ENCODE measurements at places on chromosomes 3 and 15.

DNA sequence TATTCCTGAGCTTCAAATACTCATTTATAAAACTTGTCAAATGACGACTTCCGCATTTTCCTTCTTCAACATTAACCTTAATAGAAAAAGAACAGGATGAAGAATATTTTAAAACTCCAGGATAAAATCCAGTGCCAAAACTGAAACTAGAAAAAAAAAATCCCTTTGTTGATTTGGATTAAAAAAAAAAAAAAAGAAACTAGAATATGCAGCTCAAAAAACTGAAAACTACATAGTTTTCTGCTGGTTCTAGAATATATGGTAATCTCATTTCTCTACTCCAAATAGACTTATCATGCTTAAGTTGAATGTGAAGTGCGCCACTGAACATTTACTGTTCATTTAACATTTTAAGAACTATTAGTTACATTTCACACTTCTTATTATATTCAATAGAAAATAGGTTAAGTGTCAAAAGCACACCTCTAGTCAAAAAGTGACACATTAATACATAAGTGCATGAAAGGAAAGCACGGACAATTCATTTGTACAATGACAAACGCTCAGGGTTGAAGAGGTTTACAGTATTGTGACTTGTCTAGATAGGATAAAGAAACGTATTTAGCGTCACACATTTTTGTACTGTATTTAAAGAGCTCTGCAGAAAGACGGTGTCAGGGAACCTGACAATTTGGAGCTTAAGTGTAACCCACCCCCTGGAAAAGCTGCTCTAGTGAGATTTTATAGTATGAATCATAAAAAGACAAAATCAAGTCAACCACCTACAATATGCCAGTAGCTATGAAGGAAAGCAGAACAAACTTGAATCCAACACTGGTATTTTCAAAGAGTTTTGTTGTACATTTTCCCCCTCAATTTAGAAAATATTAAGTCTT is 5.8 kb downstream of the TRA2B start:
- no peak for DNase-seq

DNA sequence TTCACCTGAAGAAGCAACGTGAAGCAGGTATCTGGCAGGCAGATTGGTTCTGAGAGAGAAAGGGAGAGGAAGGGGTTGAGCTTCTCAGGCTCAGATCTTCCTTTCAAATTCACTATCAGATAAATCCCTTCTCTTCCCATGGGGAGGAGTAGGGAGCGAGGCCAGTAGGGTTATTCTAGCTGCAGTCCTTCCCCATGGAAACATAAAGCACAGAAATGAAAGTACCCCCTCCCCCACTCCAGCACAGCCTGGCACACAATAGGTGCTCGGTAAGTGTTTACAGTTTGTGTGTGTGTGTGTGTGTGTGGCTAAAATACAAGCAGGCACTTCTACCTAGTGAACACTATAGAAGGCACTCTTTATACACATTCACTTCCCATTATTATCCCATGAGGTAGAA is 20.8 kb upstream of the VPS8 start:
- DNase-seq = no peak

DNA sequence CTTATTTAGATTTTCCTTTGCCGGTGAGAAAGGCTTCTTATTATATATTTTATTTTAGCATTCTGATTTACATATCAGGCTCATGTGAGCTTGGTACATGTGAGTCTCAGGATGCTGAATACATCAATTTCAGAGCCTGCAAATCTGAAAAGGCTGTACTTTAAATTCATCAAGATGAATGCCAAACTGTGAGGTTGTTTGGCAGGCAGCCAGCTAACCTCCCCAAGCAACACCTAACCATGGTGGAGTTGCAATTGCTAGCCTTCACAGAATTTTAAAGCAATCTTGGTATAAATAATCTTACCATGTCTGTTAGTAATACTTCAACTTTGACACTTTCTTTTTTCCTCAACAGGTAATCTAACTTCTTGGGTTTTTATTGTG is 252.5 kb downstream of the CDIN1 start:
- DNase-seq = no peak

- no peak for DNase-seq
Measured at GRCh38 chr15:63598473-63599400, 1.6 kb downstream of the FBXL22 start.

- peak; percentile 2 for DNase-seq
Measured at GRCh38 chr3:40971191-40972168, 227.8 kb upstream of the CTNNB1 start.

DNA sequence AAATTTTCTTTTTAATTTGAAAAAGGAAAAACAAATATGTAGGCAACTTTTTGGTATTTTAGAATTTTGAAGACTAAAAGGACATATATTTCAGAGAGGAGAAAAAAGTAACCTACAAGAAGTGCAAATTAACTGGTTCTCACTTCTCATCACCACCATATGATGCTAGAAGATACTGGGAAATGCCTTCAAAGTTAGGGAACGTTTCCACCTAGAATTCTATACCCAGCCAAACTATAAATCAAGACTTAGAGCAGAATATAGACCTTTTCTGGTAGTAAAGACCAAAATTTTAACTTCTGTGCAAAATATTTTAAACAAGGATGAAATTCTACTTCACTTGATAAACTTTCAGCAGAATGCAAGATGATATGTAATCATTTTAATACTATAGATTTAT is 112.3 kb upstream of the PHLDB2 start:
- no peak for DNase-seq

- peak; percentile 14 for DNase-seq
Measured at GRCh38 chr15:89179966-89180875, 41.2 kb downstream of the RLBP1 start.

DNA sequence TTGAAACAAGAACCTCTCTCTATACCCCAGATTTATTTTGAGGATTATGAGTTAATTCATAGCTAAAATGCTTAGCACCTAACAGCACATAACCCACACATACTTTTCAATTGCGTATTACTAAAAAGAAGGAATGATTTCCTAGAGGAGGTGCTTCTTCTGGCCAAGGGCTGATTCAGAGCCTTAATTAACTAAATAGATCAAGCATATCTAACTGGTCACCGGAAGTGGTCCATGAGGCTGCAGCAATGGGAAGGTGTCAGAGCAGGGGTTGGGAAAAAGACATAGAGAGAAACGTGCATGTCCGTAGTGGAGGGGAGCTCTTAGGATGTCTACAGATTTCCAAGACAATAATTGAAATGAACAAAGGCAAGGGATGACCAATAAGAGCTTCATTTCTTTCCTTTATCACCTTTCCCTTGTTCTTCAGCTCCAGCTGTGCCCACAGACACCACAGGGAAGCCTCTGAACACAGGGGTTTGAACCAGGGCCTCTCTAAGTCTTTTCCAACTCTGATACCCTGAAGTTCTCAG is 467 bp downstream of the HGD start:
- no peak for DNase-seq

- DNase-seq = no peak
Measured at GRCh38 chr15:98776607-98777281, 128.4 kb downstream of the IGF1R start.

GRCh38 chr3:46472736-46473135 is 8.0 kb upstream of the LTF start:
- DNase-seq = no peak

DNA sequence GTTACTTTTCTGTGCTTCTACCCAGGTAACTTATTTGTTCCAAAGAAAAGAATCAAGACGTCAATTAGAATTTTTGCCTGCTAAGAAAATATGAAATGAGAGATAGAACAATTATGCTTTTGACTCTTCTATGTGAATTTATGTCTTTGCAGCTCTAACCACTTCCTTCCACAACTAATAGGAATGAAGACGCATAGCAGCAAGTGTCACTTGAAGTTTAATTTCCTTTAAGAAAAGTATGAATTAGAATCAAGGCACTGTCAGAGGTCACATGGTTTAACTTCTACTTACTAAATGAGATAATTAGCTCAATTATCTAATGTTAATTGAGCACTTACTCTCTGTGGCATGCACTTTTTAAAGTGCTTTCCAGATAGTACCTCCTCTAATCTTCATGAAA is 3.3 kb downstream of the WDR49 start:
- no peak for DNase-seq

GRCh38 chr3:140166861-140167599 is 232.0 kb downstream of the CLSTN2 start:
- DNase-seq = no peak

GRCh38 chr3:27279123-27279522 is 90.1 kb downstream of the NEK10 start:
- DNase-seq = no peak

GRCh38 chr3:123871946-123872345 is 12.2 kb downstream of the MYLK start:
- no peak for DNase-seq

GRCh38 chr3:133401374-133402135 is 1.7 kb downstream of the BFSP2 start:
- DNase-seq = no peak

- no peak for DNase-seq
Measured at GRCh38 chr3:28279770-28280169, 38.4 kb downstream of the CMC1 start.

DNA sequence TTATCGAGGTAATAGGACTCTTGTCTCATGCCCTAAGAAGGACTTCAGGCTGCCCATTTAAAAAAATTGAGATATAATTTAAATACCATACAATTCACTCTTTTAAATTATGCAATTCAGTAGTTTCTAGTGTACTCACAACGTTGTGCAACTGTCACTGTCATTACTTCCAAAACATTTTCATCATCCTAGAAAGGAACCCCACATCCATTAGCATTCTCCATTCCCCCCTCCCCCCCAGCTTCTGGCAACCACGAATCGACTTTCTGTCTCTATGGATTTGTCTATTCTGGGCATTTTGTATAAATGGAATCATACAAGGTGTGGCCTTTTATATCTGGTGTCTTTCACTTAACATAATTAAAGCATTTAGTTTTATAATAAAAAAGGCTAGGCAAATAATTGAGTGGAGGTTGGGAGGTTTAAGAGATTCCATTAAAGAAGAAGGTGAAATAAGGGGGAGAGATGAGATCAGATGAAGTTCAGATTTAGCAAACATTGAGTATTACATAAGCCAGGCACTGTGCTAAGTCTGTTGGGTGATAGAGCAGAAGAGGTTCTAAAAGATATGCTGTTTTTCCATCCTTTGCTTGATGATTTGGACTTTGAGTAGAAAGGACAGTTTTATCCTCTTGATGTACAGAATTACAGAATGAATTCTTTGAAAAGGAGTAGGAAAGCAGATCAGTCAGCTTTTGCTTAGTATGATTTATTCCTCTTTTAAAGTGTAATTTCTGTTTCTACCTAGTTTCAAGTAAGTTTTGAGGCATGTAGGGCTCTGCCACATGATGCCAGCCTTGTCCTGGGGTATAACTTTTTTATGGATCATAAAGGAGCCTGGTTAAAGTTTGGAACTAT is 36.3 kb downstream of the UBE2E2 start:
- no peak for DNase-seq

GRCh38 chr15:101329867-101330380 is 34.9 kb upstream of the SNRPA1 start:
- DNase-seq = no peak

GRCh38 chr3:161915418-161915750 is 418.8 kb downstream of the OTOL1 start:
- DNase-seq = no peak

DNA sequence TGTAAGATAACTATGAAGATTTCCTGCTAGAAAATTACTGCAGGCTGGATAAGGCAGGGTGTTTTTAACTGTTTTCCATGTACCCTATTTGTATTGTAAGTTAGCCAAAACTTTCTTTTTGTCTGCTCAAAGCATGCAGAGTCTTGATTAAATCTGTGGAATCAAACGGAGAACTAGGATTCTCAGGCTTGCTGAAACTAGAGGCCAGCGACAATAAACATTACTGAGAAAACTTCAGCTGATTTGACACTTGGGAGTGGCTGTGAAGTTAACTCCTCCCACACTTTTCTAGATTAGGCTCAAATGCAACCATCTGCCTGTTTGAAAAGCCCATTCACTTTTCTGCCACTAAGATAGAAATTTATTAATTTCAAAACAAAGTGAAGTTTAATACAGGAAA is 153.2 kb upstream of the FRMD4B start:
- no peak for DNase-seq

GRCh38 chr15:63881431-63881830 is 47.7 kb upstream of the HERC1 start:
- no peak for DNase-seq

DNA sequence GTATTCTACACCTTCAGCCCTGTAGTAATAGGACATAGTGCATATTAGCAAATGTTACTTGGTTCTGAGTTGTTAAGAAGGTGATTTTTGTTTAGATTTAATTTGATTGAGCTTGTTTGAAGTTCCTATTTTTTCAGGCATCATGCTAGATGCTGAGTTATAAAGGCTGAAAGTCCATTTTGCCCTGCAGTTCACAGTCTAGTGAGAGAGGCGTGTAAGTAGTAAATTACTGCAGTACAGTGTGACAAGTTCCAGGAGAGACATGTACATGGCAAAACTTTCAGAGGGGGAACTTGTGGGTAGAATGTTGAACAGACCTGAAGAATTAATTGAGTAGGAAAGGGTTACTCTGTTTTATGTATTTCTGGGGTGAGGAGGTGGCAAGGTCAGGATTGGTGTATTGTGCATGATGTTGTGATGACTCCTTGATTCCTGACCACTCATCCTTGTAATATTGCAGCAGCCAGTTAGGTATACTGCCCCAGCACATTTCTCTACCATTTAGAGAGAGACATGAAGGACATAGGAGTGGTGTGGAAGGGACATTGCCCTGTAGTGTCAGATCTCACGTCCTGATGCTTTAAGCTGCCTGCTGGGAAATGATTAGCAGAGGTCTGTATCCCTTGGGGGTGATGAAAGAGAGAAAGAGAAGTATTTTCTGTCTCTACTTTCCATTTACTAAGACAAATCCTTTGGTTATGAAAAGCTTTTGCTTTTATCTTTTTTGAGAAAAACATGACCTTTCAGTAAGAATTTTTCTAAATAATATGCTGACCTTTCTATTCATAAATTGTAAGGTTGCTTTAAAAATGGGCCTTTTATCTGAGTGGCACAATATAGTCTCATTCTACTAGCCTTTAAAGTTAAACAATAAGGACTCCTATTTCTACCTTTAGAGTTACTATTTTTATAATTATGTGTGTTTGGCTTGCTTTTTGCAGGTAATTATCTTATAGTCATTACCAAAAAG is 16.9 kb downstream of the SACM1L start:
- no peak for DNase-seq

- no peak for DNase-seq
Measured at GRCh38 chr3:72331076-72331475, 517.2 kb downstream of the SHQ1 start.

GRCh38 chr15:68274201-68274848 is 3.2 kb upstream of the FEM1B start:
- no peak for DNase-seq

- no peak for DNase-seq
Measured at GRCh38 chr15:80154336-80154735, 1.5 kb downstream of the FAH start.

GRCh38 chr3:183313351-183313750 is 60.3 kb downstream of the B3GNT5 start:
- DNase-seq = no peak

GRCh38 chr15:40953713-40954074 is 423 bp downstream of the CHAC1 start:
- no peak for DNase-seq

GRCh38 chr3:2655229-2655701 is 454.9 kb downstream of the IL5RA start:
- no peak for DNase-seq

Data from stimulated activated CD8-positive, alpha-beta memory T cell treated with anti-CD3 and anti-CD28 coated beads, Interleukin-7, amount 100 ng/mL, for 4 hours (primary cell).